ENCODE measurements at places on chromosomes 7 and 10. TPM values are rescaled to one million over a fixed set of nuclear protein-coding genes. Genes with fewer than 3 reads are reported as not detected.

The KEL gene
- 0.87 TPM for total RNA-seq

The SEMA4G gene
- 6.7 TPM for total RNA-seq

The TRIM50 gene
- 0.20 TPM for total RNA-seq

The CALML5 gene
- total RNA-seq = not detected

The ANKRD30A gene
- 0.12 TPM for total RNA-seq

The TAS2R5 gene
- total RNA-seq = 2.2 TPM

The COL26A1 gene
- total RNA-seq = 0.58 TPM

The CUZD1 gene
- 0.78 TPM for total RNA-seq

The SYT15B gene
- 40.1 TPM for total RNA-seq

The IDI2 gene
- not detected for total RNA-seq

The EIF5AL1 gene
- 0.14 TPM for total RNA-seq

The TFR2 gene
- 0.41 TPM for total RNA-seq

The ADGRA1 gene
- not detected for total RNA-seq

The CFAP69 gene
- 3.0 TPM for total RNA-seq

The PPP1R3C gene
- 15.1 TPM for total RNA-seq

The SSC4D gene
- 1.1 TPM for total RNA-seq

The UCN3 gene
- 1.2 TPM for total RNA-seq
